ENCODE measurements at places on chromosomes 6 and 20.

DNA sequence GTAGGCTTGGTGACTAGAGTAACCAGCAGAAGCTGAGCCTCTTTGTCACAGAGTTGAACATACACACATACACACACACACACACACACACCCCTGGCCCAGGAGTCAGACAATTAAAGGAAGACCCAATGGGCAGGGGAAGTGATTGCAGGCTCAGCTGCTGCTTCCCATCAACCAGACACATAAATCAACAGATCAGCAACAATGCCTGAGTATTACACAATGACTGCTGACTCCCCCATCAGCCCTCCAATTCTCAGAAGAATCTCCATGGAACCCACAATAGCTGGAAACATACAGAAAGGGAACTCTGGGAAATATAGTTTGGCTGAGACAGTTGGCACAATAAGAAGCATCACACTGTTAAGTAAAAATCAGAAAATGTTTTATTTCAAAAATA, 270.4 kb upstream of the PLCB4 start:
- DNase-seq, result no peak

- no peak for DNase-seq
Observed at GRCh38 chr20:51418137-51418529, 124.4 kb downstream of the NFATC2 start.

DNA sequence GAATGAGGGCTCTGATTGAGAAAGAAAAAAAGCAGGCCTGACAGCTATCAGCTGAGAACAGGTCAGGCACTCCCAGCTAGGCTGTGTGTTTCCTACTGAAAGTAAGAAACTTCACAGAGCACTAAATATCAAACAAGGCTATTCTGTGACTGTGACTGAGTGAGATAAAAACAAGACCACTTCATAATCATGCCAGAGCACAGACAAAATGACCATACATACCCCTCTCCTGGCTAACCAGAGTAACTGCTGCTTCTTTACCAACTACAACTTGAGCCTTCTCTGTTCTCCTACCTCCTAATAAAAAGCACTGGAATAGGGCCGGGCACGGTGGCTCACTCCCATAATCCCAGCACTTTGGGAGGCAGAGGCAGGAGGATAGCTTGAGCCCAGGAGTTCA, 6.8 kb upstream of the BTN1A1 start:
- no peak for DNase-seq

GRCh38 chr20:50308513-50309279, 118.1 kb downstream of the CEBPB start:
- peak; percentile 75 for DNase-seq

GRCh38 chr6:42507901-42508300, 55.9 kb upstream of the UBR2 start:
- no peak for DNase-seq

DNA sequence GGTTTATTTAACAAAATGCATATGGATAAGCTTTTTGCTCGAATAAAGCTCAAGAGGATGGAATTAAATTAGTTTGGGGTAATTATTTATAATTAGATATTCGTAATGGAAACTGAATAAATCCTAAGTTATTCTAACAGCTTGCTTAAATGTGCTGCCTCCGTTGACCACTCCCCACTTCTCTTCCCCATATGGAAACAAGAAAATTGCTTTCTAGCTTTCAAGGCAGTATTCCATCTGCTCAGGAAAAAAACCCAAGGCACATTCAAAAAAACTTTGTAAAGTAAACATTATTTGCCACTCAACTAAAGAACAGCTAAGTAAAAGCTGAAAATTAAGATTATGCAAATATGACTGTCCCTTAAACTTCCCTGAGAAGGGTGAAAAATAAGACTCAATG, 369.2 kb downstream of the HAO1 start:
- DNase-seq, result no peak

DNA sequence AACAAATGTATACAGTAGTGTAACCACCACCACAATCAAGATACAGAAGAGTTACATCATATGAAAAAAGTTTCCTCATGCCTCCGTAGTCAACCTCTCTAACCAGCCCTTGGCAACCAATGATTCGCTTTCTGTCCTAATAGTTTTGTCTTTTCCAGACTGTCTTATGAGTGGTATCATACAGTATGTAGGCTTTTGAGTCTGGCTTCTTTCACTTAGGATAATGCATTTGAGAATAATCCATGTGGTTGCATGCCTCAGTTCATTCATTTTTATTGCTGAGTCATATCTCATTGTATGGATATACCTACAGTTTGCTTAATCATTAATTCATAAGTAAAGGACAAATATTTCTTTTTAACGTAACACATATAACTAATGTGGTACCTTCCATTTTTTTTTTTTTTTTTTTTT, 86.4 kb upstream of the RIPOR2 start:
- peak; percentile 6 for DNase-seq
